ENCODE measurements at places on chromosomes 1 and 21.

- no peak for DNase-seq
Observed at GRCh38 chr1:203100516-203100869, 14.7 kb upstream of the MYOG start.

DNA sequence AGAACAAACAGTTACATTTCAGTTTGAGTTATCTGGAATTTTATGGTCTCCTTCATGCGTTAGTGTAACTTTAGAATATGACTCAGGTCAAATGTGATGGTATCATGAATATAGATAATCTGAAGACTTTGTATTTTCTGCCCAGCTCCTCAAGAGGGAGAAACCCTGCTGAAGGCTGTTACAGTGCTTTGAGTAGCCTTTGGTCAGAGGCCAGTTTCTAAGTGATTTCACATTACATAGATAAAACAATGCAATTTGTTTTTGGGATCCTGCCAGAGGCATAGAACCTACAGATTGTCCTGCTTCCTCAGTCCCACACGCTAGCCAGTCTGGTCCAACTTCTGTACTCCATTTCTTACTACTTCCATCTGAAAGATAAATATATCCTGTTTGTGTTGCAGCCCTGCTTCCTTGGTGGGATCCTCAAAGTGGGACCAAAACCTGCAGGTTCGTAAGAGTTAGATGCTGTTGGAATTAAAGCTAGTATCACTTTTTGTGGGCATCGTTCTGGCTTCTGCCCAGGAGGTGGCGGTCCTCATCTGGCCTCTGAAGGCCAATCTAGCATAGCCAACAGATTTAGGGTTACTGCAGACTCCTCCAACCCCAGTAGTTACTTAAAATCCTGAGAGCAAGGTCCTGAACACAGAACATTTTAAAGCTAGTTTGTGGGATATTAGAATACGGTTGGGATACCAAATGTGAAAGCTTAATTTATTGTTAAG, 645.8 kb upstream of the USP24 start:
- no peak for DNase-seq

DNA sequence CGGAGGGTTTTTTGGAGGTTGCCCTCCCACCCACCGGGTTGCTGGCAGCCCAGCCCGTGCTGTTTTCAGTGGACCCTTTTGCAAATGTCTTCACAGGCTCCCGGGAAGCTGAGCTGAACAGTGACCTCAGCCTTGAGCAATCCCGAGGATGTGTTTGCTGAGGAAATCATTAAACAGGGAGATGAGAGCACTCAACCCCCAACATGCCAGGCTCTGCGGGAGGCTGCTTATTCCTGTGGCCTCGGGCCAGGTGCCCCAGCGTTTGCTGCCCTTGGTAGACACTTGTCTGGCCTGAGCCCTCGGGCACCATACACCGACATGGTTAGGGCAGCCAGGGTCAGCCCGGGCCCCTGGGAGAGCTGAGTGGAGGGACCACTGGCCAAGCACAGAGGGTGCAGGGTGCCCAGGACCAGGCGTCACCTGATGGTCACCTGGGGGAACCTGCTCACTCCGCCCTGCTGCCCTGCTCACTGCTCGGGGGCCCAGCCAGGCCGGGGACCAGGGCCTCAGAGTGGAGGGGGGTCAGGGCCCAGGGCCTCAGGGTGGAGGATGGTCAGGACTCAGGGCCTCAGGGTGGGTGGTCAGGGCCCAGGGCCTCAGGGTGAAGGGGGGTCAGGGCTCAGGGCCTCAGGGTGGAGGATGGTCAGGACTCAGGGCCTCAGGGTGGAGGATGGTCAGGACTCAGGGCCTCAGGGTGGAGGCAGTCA, 42.5 kb upstream of the POFUT2 start:
- DNase-seq = no peak

- DNase-seq = no peak
Observed at GRCh38 chr1:74407902-74408301, 104.5 kb downstream of the LRRC53 start.

GRCh38 chr1:100482167-100482566, 55.8 kb upstream of the GPR88 start:
- no peak for DNase-seq

DNA sequence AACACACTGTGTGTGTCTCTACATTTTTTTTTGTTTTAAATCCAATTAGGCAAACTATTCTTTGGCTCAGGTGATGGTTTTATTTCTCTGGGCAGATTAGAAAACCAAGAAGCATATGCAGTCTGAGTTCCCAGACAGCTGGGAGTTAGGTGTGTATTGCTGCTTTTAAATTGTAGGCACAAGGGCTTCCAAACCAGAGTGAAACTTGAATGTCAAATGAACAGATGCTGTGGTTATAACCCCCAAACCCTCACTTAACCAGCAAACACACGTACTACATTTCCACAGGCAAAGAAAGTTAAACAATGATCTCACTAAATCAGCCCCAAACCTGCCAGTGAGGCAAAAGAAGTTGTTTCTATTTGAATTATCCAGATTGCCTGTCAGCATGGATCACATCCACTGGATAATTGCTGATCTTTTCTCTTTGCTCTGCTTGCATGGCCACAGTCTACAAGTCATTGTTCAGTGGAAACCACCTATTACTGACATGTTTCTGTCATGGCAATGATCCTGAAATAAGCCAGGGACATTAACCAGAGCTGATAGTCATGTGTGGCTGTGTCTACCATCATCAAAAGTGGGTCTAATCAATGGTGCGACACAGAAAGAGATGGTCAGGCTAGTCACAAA, 576.5 kb upstream of the PLXNA2 start:
- DNase-seq = no peak

- no peak for DNase-seq
Observed at GRCh38 chr1:21935891-21936365, 1.2 kb downstream of the HSPG2 start.

DNA sequence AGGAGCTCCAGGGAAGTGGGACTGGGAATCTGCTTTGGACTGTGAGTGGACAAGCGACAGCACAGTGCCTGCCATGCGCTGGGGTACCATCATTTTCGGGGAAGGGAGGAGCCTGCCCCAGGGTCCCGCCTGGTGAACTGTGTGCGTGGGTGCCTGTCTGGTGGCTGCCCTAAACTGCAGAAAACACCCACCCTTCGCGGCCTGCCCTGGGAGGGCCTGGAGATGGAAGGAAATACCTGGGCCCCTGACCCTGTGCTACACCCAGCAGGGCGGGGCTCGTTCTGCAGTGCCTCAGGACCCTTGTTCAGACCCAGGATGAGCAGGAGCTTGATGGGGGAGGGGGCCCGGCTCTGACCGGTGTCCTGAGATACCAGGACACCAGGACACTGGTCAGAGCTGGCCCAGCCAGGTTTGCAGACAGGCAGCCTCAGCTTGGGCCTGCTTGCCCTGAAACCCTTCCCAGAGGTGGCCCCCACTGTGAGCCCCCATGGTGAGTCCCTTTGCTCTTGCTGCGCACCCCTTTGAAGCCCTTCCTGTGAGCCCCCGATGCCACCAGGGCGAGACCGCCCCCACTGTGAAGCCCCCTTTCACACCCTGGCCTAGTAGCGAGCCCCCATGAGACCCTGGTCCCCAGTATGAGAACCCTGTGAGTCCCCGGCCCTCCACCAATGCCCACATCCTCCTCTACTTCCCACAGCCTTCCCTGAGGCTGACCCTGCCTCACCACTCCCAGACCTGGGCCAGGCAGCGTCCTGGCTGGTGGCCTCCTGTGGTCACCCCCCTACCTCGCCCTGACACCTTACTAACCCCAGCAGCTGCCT, 2.6 kb downstream of the GJC2 start:
- no peak for DNase-seq

DNA sequence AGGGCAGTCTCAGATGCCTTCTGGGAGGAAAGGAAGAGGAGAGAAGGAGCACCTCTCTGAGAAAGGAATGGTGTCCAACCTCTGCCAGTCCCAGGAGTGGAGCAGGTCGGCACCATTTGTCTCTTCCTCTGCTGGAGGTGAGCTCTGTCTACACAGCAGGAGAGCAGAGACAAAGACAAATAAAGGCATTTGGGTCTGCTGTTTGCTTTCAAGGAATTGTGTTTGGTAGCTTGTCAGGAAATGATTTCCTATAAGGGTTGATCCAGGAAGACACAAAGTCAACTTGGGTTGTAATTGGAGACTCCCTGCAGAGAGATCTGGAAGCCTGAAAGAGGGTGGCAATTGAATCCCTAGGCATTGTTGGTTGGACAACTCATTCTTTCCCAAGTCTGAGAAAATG, 34.5 kb upstream of the PLXNA2 start:
- no peak for DNase-seq

DNA sequence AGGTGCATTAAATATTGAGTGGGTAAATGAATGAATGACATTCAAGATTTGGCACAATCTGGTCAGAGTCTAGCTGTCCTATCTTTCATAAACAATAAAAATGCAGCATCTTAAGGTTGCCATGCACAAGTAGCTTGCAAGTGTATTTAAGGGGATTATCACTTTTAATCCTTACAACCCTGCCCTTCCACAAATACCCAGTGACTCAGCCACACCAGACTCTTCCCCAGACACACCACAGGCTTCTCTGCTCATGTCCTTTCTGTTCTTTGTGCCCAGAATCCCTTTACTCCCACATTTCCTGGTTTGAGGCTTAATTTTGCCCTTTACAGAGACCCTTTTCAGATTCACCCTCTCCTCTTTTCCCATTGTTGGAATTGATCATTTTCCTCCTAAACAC, 59.8 kb downstream of the KIRREL1 start:
- no peak for DNase-seq

DNA sequence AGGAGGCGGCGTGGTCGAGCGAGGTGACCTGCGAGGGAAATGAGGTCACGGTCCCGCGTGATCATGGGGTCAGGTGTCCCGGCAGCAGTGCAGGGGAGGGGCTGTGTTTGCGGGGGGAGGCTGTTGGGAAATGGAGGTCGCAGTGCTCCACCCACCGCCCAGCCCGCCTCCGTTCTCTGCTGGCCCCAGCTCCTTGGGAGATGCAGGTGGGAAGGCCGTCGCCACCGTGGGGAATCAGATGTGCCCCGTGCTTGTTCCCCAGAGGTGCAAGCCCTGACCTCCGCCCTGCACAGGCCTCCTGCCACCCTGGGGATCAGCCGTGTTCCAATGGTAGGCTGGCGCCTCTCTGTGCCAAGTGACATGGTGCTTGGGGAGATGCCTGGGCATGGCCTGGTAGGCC, 95.7 kb downstream of the PRDM16 start:
- no peak for DNase-seq

DNA sequence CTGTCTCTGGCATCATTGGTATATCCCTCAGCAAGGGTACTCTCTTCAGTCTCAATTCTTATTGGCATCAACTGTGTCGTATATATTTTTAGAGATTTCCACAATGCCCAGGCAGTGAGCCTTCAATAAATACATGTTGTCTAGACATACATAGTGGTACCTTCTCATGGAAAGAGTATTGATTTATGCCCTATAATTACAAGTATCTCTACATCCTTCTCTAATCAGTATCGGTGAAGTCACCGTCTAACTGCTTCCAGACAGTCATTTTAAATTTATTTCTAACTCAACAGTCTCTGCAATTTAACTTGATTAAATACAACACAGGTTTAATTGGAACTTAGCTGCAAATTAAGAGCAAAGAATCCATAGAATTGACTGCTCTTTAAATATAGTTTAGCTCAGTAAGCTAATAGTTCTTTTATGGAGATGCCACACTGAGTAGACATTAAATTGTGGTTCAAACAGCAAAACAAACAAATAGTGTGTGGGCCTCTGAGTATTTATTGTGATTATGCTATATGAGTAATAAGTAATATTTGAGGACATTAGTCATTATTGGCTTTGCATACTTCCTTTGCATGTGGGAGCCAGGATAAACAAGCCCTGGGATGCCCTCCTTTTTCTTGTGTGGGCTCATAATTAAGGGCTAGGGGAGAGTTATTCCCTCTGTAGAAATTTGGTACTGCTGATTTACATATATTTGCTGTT, 126.9 kb upstream of the DUSP10 start:
- DNase-seq = no peak

DNA sequence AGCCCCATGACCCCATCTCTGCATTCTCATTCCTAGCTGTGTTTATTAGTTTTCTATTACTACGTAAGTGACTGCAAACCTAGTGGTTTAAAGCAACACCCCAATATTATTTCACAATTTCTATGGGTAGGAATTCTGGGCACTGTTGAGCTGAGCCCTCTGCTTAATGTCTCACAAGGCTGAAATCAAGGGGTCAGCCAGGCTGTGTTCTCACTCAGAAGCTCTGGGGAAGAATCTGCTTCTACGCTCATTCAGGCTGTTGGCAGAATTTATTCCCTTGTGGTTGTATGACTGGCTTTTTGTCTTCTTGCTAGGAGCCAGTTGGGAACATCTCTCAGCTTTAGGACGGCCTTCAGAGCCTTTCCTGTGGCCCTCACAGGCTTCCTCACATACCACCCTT, 181.0 kb downstream of the GIPC2 start:
- DNase-seq = no peak

DNA sequence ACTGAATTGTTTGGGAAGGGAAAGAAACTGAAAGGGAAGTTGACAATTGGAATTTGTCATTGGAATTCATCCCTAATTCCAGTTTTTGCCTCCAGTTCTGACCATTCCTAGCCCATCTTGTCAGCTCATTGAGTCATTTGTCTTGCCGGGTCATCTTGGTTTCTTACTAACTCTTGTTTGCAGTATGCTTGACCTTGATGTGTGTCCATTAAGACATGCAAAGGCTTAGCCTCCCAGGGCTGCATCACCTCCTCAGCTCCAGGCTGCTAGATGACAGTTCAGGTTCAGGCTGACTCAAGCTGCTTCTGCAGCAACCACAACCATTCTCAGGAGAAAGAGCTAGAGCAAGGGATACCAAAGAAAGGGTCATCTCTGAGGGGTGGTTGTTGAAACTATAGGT, 151.3 kb upstream of the PTGFR start:
- DNase-seq = no peak

DNA sequence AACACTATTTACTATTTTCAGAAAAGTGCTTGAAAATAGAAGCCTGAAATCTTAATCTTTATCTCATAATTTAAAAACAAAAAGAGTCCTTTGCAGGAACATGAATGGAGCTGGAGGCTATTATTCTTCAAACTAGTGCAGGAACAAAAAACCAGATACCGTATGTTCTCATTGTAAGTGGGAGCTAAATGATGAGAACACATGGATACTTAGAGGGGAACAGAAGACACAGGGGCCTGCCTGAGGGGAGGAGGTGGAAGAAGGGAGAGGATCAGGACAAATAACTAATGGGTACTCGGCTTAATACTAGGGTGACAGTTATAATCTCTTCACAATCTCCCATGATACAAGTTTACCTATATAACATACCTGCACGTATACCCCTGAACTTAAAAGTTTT, 176.3 kb downstream of the SDCCAG8 start:
- no peak for DNase-seq

- no peak for DNase-seq
Observed at GRCh38 chr1:35452106-35452774, 105.0 kb downstream of the KIAA0319L start.

DNA sequence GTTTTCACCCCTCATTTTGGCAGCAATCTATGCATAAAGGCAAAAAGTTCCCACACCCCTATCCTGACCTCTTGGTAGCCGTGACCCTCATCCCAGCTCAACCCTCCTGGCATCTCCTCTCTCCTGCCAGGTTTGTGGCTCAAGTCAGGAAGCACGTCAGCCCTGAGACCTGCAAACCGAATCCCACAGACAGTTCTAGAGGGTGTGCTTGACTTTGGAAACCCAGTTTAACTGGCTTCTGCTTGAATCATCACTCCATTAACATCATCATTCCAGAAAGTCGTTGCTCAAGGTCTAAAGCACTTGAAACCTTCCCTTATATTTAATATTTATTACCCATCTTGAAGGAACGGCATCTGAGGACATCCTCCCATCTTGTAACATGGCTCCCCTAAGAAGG, 133.4 kb upstream of the ERG start:
- no peak for DNase-seq

GRCh38 chr1:3653286-3653618, 936 bp downstream of the TP73 start:
- DNase-seq = no peak

GRCh38 chr1:19495799-19496526, 10.6 kb upstream of the CAPZB start:
- DNase-seq = no peak

All from CD4-positive, alpha-beta T cell treated with Interleukin-21 for 1 hour (primary cell).